ENCODE measurements at places on chromosomes 1 and 21.

- DNase-seq = peak; percentile 90
Measured at GRCh38 chr1:42931911-42932422, 26.7 kb downstream of the SLC2A1 start.

- DNase-seq = no peak
Measured at GRCh38 chr1:224619209-224619608, 3.1 kb downstream of the CNIH3 start.

DNA sequence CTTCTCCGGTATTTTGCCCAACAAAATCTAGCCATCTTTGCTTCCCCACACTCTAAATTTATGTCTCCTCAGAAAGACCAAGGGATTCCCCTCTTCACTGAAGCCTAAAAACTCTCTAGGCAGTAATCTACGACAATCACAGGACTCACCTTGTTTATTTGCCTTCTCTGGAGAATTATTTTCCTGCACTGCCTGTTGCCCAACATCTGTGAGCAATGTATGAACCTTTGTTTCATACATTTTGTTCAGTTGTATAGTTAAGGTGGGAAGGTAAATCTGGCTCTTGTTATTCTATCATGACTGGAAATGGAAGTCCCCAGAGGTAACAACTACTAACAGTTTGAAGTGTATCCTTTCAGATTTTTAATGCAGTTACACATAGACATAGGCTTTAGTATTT is 2.2 kb downstream of the COPA start:
- DNase-seq = no peak

GRCh38 chr1:153533689-153534201 is 2.0 kb downstream of the S100A6 start:
- DNase-seq = peak; percentile 30

- no peak for DNase-seq
Measured at GRCh38 chr1:231776757-231777062, 150.1 kb downstream of the DISC1 start.

DNA sequence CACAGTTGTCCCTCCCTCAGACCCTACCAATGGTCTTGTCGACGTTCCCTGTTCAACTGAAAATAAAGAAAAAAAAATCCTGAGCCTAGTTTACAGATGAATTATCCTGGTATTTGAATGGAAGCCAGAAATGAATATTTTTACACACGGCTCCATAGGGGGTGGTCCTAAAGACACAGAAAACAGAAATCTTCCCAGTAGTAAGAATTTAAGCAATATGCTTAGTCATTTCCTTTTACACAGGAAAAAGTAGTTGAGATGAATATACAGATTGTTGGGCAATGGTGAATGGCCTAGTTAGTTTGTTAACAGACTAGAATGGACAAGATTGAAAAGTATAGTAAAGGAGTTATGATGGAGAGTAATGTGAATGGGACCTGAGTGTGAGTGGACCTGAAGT is 67.4 kb downstream of the RGS18 start:
- no peak for DNase-seq

DNA sequence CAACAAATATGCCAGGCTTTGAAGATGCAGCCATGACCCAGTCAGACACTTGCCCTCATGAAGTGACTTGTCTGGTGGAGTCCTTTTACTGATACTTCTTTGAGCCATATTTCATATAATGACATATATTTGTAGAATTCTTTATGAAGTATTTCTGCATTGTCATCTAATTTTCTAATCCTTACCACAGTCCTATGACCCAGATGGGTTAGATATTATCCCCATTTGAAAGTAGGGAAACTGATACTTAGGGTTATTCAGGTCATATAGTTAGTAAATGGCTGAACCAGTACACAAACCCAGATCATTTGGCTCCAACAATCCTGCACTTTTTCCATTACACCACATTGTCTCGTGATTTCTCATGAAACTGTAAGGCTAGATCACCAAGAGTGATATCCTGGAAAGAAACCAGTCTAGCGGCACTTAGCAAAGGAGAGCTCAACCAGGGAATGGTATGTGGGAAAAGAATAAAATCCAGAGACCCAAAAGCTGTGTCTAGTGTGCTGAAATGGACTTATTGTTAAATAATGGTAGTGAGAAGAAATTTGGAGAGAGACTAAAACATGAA is 49.6 kb downstream of the ZFYVE9 start:
- no peak for DNase-seq

- DNase-seq = no peak
Measured at GRCh38 chr1:67191668-67192520, 25.6 kb downstream of the IL23R start.

GRCh38 chr1:226100436-226101391 is 38.2 kb downstream of the H3-3A start:
- peak; percentile 35 for DNase-seq

GRCh38 chr1:197083474-197083873 is 16.4 kb upstream of the F13B start:
- DNase-seq = no peak

GRCh38 chr1:207243442-207244408 is 77.8 kb upstream of the CD55 start:
- DNase-seq = no peak

DNA sequence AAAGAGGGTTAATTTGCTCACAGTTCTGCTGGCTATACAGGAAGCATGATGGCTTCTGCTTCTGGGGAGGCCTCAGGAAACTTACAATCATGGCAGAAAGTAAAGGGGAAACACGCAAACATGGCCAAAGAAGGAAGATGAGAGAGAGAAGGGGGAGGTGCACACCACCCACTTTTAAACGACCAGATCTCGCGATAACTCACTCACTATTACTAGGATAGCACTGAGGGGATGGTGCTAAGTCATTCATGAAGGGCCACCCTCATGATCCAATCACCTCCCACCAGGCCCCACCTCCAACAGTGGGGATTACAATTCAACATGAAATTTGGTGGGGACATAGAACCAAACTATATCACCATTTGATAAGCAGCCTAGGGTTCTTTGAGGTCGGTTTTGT is 2.4 kb upstream of the C1orf115 start:
- no peak for DNase-seq

DNA sequence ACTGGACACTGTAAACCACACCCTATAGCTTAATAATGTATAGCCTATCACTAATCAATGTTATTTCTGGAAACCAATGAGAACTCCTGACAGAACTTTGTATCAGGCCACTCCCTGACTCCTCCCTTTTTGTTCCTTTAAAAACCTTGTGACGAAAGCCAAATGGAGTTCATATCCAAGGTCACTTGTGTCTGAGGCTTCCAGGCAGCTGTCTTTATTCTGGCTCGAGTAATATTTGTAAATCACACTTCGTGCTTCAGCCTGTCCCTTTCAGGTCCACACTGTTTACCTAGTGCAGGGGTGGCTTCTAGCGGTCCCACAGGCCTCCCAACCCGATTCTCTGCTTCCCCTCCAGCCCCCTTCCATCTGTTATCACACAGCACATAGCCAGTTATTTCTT is 16.2 kb upstream of the CAPN9 start:
- no peak for DNase-seq

DNA sequence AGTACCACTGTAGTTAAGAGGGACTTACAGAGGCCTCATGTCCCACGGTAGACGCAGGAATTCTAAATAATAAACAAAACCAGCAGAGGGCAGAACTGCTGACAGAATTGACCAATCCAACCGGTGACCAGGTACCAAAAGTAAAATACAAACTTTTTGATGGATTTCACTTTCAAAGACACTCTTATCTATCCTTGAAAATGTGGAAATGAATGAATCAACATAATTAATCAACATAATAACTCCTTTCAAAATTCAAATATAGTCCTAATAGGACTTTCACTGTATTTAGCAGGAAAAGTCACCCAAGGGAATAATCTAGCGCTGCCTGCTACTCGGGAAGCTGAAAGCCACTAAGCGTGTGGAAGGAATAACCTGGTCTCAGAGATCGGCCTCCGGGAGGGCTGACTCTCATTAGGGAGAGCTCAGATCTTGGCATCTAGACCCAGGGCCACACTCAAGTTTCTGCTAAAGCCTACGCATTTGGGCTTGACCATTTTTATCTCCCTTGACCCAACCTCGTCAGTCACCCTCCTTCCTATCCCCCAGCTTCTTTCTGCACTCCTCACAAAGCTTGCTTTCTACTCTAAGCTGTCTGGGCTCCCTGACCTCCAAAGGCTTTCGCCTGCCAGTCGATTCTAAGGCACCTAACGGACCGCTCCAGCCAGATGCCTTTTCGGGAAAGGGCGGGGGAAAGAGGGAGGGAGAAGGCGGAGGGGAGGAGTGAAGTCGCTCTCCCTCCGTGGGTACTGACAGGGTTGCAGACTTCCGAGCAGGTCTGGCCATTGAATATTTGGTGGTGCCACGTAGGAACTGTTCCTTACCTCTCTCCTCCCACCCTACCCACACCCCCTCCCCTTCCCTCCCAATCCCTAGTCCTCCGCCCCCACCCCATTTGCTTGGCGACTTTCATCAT is 1.6 kb downstream of the COL11A1 start:
- no peak for DNase-seq

DNA sequence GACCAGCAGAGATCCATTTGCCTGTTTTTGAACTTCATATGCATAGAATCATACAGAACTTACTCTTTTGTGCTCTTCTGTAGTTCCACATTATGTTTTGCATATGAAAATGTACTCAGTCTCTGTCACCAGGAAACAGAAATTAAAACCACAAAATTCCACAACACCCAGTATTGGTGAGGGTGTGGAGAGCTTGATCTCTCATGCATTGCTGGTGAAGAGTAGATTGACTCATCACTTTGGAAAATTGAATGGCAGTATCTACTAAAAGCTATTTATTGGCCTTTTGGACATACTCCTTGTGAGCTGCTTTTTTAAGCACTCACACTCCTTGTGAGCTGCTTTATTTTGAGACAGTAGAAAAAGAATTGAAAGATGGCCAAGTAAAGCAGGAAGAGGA is 43.3 kb downstream of the VTCN1 start:
- no peak for DNase-seq

DNA sequence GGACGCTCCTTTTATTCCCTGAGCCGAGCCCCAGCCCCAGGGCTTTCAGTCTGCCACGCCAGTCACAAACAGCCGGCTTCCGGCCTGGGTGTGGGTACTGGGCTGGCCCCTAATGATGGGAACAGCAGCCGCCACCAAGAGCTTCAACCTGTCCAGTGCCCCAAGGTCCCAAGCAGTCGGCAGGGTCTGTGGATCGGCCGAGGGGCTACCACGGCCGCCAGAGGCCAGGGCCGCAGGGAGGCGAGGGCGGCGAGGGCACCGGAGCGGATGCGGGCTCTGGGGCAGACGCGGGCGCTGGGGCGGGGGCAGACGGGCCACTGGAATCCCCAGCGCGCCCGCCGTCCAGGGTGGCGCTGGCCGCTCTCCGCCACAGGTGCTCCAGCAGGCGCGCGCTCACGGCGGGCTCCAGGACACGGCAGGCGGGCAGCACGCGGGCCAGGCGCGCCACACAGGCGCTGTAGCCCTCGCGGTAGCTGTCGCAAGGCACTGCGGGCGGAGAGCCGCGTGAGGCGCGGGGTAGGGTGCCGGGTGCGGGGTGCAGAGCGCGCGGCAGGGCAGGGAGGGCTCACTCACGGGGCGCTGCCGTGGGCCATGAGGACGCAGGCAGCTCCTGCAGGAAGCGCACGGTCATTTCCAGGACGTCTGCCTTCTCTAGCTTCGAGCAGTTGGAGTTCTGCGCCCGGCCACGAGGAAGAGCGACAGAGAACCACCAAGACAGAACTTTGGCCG is 887 bp downstream of the HES2 start:
- no peak for DNase-seq

DNA sequence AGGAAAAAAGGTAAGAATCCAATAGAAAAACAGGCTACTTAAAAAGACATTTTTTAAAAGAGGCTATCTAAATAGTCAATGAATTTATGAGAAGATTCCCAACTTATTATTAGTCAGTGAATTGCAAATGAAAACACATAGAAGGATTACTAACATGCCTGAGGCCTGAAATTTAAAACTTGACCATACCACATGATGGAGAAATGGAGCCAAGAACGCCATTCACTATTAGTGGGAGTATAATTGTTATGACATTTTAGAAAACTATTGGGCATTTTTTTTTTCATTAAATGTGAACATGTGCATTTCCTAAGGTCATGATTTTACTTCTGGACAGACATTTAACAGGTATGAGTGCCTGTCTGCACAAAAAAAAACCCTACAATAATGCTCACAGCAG is 24.8 kb upstream of the OR2B11 start:
- no peak for DNase-seq

GRCh38 chr1:12711536-12711935 is 4.4 kb upstream of the AADACL3 start:
- no peak for DNase-seq

DNA sequence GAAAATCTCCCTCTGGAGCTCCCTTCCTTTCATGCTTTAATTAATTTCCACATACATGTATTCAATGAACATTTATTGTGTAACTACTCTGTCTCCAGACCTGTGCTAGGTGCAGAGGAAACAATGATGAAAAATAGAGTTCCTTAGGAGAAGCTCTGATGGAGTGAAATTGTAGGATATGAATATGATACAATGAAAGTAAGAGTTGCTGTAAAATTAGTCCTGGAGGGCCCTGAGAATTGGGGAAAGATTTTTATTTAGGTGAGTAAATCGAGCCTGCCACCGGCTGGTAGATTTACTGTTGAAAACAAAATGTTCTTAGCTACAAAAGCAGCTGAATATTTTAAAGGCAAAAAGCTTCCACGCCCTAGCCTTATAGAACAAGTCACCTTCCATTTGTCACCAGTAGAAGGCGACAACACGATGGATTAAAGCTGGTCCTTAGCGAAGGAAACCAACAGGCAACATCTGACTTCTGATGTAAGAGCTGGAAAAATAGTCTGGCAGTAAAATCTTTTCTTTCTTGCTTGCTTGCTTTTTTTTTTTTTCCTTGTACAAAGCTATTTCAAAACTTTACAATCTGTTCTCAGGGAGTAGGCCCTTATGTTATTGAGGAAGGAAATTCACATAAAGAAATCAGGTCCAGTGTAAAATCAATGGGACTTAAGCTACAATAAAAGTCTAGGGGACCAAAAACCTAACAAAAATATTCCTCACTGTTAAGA is 82.0 kb upstream of the ROR1 start:
- DNase-seq = peak; percentile 22

GRCh38 chr1:232818040-232818439 is 12.8 kb downstream of the MAP10 start:
- no peak for DNase-seq

DNA sequence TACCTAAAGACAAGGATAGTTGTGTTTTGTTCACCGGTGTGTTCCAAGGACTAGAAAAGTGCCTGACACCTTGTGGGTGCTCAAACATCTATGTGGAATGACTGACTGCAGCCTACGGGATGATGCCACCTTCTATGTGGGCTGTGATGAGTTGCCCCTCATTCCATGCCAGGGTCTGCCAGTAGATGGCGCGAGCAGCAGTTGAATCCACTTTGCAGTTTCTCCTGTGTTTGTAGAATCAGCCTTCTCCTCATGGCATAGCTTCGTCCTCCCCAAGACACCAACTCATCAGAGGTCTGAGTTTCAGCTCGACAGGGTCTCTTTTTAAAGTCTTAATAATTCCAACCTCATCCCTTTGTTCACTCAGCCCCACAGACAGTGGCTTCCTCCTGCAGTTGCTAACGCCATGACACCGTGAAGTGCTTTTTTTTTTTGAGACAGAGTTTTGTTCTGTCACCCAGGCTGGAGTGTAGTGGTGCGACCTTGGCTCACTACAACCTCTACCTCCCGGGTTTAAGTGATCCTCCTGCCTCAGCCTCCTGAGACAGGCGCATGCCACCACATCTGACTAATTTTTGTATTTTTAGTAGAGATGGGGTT is 133.7 kb downstream of the CAPN8 start:
- peak; percentile 65 for DNase-seq

Data from activated CD4-positive, alpha-beta memory T cell treated with anti-CD3 and anti-CD28 coated beads, Interleukin-2, amount 10 ng/mL, durations not matched to agents 7 days and 5 days (primary cell).